ENCODE measurements at places on chromosomes 5 and 9. TPM values are rescaled to one million over a fixed set of nuclear protein-coding genes. Genes with fewer than 3 reads are reported as not detected.

GRCh38 chr9:23537192-23538066 lies 288.6 kb downstream of the ELAVL2 start:
- DNase-seq: no peak
- peaks cover 8% of the 10 kb centered on the region for H3K4me1 ChIP-seq
- H3K36me3 ChIP-seq: no peaks in the 10 kb centered on the region
- H3K27me3 ChIP-seq: no peaks in the 10 kb centered on the region
- no peak overlapping the region for H3K27ac ChIP-seq

DNA sequence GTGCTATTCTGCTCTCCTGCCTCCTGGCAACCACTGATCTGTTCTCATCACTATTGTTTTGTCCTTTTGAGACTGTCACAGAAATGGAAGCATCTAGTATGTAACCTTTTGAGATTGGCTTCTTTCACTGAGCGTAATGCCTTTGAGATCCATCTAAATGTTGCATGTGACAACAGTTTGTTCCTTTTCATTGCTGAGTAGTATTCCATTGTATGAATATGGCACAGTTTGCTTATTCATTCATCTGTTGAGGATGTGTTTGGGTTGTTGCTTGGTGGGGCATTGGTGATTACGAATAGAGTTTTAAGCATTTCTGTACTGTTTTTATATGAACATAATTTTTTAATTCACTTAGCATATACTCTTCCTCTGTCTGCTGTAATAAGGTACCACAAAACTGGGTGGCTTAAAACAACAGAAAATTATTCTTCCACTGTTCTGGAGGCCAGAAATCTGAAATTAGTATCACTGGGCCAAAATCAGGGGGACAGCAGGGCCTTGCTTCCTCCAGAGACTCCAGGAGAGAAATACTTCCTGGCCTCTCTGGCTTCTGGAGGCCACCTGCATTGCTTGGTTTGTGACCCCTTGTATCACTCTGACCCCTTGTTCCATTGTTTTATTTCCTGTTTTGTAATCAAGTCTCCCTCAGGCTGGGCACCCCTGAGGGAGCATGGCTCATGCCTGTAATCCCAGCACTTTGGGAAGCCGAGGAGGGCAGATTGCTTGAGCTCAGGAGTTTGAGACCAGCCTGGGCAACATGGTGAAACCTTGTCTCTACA lies 53.0 kb downstream of the EXOSC2 start:
- no peaks in the 10 kb centered on the region for H3K36me3 ChIP-seq
- no peaks in the 10 kb centered on the region for H3K27me3 ChIP-seq
- no peak overlapping the region for H3K27ac ChIP-seq
- DNase-seq: no peak
- H3K4me3 ChIP-seq: no peak overlapping the region

DNA sequence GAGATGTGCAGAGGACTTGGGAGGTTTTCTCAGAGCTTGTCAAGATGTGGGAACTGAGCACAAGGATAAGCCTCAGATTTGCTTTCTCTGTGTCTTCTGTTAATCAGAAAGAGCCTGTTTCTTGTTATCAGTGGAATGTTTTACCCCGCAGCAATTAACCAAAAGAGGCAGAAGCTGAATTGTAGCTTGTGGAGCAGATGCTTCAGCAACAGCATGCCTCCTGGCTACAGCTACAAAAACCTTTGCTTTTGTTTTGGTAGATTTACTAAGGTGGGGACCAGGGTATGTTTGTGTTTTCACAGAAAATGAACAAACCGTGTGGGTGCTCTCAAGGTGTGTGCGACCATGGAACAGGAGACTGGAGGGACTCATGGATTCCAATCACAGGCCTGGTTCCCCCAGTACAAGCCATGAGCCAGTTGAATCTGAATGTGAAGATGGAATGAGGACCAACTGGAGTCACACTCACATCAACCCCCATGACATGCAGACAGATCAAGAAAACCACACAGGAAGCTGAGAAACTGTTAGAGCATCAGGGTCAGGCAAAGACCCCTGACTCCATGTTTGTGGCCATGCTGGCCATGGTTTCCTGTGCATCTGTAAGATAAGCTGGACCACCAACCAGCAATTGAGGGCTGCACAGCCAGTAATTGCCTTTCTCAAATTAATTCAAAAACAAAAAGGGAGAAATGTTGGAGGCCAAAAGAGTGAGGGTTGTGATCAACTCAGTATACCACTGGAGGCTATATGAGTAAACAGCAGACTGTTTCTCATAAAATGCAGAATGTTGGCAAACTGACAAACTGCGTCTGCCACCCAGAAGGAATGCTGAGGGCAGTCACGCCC lies 6.9 kb downstream of the UGT3A2 start:
- no peaks in the 10 kb centered on the region for H3K27me3 ChIP-seq
- H3K36me3 ChIP-seq: no peaks in the 10 kb centered on the region
- DNase-seq: no peak
- H3K4me3 ChIP-seq: no peak overlapping the region
- H3K4me1 ChIP-seq: no peaks in the 10 kb centered on the region

Gene RETREG1
- total RNA-seq: 1.5 TPM

Measured in astrocyte (in vitro differentiated cells and primary cell).